ENCODE measurements at places on chromosomes 5 and 9.

DNA sequence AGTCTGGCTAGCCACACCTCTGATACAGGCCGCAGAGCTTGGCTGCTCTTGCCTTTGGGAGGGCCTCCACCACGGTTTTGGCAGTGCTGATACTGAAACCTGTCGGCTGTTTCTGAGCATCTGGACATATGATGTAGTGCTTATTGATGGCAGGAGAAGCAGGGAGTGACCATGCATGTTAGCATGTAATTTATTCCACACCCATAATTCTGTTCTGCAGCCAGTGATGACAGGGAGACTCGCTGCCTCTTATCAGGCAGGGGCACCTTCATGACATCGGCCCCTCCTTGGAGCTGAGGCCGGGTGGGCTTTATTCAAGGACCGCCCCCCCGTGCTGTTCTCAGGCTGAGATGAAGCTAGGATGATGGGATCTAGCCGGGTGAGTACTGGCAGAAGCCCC, 49.0 kb downstream of the OLFM1 start:
- no peak for DNase-seq

- DNase-seq: no peak
Observed at GRCh38 chr9:115374724-115375268, 256.8 kb upstream of the TNC start.

- DNase-seq: no peak
Observed at GRCh38 chr9:79477241-79477840, 94.4 kb upstream of the TLE4 start.

GRCh38 chr9:104786293-104786692, 22.4 kb downstream of the NIPSNAP3B start:
- DNase-seq: no peak

DNA sequence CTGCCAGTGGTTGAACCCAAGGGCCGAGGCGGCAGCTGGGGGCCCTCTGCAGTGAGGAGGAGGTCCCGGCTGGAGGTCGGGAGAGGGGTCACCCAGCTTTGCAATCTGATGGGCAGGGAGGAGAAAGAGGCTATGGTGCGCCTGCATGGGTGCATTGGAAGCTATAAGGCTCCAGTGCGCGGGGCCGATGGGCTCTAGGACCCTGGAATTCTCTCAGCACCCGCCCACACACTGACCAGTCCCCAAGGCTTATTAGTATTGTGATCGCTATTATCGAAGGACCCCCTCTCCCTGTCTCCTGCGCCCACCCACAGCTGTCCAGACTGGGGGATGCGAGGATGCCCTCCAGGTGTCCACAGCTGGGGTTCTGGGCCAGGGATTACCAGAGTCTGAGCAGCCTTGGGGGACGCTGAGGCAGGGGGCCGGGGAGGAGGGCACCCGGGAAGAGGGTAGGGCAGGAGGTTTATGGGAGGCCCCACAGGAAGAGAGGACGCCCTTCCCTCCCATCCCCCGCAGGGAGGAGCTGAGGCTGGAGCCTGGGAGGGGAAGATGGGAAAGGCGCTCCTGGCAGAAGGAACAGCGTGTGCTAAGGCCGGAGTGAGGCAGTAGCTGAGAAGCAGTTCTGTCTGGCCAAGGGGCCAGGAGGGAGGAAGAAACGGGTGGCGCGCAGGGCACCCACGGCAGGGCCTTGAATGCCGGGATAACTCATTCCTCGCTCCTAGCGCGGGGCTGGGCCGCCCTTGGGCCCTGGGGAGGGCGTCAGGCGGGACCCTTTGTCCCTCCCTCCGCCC, 24.2 kb downstream of the C9orf50 start:
- DNase-seq: no peak

DNA sequence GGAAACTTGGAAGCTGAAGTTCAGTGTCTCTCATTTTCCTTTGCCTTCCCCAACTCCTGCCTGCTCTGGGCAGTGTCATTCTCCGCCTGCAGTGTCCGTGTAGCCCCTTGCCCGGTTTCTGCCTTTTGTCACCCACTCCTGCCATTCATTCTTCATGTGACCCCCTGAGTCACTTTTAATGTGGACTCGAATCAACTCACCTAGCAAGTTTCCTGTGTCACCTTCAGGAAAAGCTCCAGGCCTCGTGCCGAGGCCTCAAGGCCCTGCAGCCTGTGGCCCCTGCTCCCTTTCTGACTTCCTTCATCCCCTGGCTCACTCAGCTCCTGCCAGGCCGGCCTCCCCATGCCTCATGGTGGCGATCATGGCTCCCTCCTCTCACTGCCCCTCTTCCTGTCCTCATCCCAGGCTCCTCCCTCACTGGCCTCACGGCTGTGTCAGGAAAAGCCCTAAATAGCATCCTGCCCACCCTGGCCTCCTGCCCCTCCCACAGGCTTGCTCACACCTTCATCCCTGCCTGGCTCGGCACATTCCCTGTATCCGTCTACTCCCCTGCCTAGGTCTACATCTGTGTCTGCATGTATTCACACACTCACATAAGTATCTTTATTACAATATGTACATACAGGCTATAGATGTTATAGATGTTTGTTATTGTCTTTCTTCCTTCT, 294.9 kb downstream of the MED10 start:
- no peak for DNase-seq

DNA sequence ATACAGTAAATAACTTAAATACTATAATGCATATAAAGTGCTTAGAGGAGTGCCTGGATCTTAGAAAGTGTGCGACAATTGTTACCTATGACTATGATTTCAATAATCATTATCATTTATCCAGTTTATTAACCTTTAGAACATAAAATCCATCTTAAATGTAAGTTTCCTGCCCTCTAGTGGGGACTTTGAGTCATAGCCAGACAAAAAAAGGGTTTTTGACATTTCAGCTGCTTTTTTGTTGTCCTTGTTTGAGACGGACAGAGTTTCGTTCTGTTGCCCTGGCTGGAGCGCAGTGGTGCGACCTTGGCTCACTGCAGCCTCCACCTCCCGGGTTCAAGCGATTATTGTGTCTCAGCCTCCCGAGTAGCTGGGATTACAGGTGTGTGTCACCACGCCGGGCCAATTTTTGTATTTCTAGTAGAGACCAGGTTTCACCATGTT, 9.7 kb upstream of the C9orf152 start:
- no peak for DNase-seq

DNA sequence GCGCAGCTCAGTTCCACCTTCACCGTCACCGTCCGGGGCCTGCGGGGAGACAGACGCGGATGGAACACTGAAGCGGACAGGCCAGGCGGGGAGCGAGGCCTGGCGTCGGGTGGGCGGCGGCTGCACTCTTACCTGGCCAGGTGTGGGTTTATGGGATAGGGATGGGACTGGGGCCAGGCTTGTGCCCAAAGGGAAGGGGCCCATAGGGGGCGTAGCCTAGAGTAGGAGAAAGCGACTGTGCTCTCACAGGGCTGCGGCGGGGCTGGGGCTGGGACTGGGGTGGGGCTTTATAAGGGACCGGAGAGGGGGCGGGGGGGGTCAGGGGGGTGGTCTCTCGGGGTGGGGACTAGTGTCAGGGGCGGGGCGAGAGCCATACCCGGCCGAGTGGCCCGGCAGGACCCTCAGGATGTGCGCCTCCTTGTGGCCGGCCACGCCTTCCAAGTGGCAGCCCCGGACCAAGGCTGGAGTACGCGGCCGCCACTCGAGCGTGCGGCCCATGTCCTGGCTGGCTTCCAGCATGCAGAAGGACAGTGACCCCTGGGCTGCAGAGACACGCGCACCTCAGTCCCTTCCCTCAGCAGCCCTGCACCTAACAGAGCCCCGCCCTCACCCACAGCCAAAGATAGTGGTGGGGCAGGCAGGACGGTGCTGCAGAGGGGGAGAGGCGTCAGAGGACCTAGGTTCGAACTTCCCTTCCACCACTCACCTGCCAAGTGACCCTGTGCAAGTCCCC, 22.8 kb downstream of the FPGS start:
- no peak for DNase-seq

DNA sequence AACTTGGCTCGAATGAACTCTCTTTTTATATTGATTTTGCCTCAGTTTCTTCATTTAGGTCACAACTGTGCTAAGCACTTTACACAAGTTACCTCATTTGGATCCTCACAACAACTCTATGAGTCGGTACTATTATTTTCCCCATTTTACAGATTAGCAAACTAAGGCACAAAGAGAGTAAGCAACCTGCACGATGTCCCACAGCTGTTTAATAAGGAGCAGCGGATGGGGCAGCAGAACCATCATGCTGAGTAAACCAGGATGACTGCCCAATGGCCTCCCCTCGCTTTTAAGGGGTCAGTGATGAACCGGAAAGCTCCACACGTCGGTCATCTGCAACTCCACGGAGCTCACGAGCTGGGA, 607 bp downstream of the PRELID2 start:
- DNase-seq: no peak

- no peak for DNase-seq
Observed at GRCh38 chr5:138471052-138471361, 5.7 kb downstream of the EGR1 start.

DNA sequence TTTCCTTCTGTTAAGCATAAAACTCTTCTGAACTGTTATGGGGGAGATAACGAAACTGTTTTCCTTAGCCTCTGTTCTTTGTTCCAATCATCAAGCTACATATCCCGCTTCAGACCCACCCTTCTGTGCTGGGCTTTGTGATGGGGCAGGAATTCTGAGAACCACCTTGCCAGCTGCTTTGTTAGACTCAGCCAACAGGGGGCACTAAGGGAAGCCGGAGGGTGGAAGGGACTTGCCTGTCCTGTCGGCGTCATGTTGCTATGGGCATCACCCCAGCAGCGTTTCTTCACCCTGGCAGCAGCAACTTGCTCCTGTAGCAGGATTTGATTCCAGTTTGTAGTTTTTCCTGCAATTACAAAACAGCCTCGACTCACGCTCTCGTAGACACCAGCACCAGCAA, 169.1 kb downstream of the CAAP1 start:
- DNase-seq: no peak

GRCh38 chr5:131945551-131946168, at the start of gene MEIKIN:
Gene MEIKIN, minus strand, starts transcription at chr5:131945663. Its CDS starts 158 bp downstream, at chr5:131945505.
- DNase-seq: no peak

- no peak for DNase-seq
Observed at GRCh38 chr5:77952636-77953212, 176.6 kb upstream of the TBCA start.

- no peak for DNase-seq
Observed at GRCh38 chr5:99955962-99956361, 579.2 kb upstream of the FAM174A start.

DNA sequence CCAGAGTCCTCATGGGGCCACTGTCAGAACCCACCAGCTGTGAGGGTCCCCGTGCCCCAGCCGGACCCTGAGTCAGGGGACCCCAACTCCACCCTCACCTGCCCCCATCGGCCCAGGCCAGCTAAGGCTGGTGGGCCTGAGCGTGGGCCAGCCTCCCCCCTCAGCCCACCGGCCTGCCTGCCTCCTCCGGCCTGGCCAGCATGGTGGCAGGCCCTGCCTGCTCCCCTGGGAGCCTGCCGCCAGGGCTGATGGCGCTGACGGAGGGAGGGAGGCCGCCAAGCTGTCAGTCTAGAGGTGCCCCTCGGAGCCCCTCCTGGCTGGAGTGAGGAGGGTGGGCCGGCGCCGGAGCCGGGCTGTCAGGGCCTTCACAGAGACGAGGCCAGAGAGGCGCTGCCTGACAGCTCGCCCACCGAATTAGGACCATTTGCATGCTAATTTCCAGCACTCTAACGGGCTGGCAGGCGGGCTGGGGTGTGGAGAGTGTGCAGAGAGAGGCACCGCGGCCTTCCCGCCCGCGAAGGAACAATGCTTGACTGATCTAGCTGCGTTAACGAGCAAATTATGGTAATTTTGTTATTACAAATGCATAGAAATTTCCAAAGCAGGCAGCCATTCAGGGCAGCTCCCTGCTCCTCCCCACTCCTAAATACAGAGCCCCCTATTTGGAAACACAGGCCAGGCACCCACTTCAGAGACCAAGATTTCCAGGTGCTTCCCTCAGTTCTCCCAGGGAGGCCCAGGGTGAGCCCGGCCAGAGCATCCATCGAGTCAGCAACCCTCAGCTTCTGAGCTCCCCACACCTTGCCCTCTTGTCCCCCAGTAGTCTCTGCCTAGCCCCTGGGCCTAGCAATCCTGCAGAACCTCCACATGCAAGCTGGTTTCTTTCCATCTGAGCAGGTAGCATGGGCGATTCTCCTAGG, 169.3 kb downstream of the PAX5 start:
- DNase-seq: no peak

DNA sequence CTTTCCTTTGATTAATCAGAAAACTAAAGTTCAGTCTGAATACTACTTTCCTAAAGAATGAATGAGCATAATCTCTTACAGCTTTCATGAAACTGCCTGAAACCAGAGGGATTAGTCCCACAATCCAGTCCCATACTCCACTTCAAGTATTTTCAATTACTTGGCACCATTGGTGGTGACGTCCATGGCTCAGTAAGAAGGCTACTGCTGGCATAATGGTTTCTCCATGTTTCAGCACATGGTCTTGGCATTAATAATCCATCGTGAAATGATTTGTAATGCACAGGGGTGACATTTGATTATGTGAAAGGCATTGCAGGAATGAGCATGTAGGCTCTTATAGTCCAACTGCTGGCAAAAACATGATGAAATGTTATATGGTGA, 23.4 kb downstream of the LIX1 start:
- DNase-seq: no peak

DNA sequence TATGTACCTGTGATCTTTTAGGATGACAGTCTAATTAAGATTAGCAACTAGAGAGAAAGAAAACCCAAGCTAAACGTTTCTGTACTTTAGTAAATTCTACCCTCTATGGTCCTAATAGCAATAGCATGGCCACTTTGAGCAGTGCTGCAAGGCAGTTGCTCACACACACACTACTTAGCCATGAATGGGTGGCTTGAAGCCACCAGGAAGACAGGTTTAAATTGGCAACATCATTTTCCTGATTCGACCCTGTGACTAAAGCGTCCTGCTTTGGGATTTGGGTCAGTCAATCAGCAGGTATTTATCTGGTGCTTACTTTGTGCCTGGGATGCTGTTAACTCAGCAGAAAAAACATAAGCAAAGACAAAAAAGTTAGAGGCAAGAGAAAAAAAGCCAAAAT, 150.6 kb downstream of the ARRDC3 start:
- no peak for DNase-seq

DNA sequence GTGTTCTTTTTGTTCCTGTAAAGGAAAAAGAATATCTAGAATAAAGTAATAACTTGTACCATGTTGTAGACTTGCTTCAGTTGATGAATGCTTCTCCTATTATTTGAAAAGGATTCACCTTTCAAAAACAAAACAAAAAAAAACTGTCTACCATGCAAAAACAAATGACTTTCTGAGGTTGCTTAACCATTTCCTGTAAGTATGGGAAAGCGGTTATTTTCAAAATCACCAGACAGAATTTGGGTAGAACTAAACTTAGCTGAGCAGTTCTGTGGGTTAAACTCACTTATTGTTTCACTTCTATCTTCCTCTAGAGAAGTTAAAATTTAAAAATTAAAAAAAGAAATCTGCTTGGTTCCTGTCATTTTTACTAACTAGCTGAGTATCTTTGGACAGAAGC, 25.2 kb downstream of the LNPEP start:
- no peak for DNase-seq

DNA sequence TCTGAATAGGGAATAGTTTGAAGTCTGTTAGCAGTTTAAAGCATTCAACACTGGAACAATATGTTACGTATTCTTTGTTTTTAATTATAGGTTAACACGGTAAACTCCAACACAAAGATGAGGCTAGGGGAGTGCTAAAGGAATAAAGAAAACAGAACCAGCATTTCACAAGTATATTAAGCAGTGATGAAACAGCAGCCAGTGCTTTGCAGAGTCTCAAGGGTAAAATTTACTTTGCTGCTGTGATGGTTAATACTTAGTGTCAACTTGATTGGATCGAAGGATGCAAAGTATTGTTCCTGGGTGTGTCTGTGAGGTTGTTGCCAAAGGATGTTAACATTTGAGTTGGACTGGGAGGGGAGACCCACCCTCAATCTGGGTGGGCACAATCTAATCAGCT, 30.0 kb upstream of the GSN start:
- DNase-seq: no peak

- DNase-seq: no peak
Observed at GRCh38 chr5:177440990-177441780, 5.4 kb upstream of the PRR7 start.

Data from effector CD4-positive, alpha-beta T cell (primary cell).